H9 (cell line): ENCODE measurements at places on chromosomes 1 and 21.

DNA sequence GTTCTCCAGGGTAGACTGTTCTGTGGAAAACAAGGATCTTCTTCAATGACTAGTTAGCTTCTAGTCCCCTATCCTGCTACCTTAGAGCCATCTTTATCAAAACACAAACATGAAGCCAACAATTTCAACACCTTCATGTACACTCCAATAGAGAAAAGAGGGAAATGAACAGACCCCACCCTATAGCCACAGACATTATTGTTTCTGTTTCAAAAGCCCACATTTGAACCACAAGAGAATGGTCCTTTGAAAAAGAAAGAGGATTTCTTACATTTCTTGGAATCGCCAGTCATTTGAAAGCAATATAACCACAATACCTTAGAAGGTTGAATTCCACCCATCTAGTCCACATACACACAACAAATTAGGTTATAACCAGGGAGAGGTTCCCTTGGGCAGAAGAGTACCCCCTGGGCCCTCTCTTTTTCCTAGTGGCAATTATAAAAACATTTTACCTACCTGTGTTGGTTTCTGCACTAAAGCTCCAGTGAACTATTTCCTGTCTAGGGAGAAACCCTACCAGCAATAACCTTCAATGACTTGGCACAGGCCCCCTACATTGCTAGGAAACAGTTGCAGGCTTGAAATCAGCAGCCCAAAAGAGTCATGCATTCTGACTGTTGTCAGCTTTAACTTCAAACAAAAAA, 2.7 kb upstream of the LPGAT1 start:
- DNase-seq: no peak

DNA sequence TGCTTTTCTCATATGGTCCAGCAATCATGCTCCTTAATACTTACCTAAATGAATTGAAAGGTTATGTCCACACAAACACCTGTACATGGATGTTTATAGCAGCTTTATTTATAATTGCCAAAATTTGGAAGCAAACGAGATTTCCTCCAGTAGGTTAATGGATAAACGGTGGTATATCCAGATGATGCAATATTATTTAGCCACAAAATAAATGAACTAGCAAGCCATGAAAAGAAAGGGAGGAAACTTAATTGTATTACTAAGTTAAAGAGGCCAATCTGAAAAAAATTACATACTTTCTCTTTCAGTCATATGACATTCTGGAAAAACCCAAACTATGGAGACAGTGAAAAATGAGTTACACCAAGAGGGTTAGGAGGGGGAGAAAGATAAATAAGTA, 76.3 kb upstream of the LRRC7 start:
- DNase-seq: no peak

DNA sequence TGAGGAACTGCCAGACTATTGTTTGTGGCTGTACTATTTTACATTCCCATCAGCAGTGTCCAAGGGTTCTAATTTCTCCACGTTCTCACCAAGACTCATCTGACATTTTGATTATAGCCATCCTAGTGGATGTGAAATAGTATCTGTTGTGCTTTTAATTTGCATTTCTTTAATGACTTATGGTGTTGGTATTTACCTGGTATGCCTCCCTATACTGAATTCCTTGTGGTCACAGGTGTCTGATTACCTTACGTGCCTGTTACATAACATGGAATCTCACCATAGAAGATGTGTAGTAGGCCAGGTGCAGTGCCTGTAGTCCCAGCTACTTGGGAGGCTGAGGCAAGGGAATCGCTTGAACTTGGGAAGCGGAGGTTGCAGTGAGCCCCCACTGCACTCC, 13.5 kb downstream of the ZYG11A start:
- no peak for DNase-seq

DNA sequence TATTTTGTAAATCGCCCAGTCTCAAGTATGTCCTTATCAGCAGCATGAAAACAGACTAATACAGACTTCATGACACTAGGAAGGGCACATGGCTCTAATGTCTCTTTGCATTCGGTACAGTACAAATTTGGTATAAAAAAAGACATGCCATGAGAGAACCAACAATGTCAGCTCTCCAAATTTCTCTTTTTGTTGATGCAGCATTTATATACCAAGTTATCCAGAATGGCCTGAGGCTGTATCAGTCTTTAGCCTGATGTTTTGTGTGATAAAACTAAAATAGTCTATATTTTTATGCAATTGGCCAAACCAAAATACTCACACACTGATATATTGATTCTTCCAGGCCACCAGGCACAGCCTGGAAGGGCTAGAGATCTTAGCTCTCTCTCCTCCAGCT, 124.3 kb upstream of the SAMSN1 start:
- no peak for DNase-seq

DNA sequence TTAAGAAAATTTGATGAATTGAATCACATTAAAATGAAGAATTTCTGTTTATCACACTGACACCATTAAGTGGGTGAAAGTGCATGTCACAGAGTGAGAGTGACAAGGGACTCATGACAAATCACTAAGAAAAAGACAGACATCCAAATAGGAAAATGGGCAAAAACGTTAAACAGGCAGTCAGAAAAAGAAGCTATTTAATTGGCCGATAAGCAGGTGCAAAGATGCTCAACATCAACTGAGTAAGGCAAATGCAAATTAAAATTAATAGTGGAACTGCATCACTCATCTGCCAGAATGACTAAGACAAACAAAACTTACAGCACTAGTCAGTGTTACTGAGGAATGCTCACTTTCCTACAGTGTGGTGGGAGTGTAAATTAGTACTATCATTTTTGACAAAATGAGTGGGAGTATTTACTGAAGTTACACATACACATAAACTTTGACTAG, 39.2 kb upstream of the RUNX1 start:
- no peak for DNase-seq

DNA sequence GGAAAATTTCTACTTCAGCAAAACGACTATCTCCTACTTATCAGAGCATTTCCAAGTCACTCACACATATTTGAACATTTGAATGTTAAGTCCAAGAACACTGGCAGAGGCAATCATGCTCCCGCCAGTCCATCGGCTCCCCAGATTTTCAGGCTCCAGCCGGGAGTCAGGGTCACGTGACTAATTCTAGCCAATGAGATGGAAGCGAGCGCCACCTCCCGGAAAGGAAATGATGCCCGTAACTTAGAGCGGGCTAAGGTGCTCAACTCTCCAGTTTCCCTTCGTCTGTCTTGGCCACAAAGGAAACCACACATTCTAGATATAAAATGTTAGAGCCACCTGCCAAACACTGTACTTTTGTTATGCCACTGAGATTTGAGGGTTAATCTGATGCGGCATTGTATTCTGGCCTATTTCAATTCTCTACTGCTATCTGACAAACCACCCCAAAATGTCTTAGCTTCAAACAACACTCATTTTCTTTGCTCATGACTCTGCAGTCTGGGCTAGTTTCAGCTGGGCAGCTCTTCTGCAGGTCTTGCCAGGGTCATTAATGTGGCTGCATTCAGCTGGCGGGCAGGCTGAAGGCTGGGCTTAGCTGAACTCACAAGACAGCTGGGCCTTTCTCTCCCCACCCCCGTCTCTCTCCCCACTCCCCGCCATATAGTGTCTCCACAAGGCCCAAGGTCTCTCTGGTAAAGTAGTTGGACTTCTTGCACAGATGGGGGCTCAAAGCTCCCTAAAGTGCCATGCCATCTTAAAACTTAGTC, 16.5 kb upstream of the LHX4 start:
- DNase-seq: peak; percentile 69

GRCh38 chr21:46569081-46569480, 35.8 kb downstream of the S100B start:
- no peak for DNase-seq

DNA sequence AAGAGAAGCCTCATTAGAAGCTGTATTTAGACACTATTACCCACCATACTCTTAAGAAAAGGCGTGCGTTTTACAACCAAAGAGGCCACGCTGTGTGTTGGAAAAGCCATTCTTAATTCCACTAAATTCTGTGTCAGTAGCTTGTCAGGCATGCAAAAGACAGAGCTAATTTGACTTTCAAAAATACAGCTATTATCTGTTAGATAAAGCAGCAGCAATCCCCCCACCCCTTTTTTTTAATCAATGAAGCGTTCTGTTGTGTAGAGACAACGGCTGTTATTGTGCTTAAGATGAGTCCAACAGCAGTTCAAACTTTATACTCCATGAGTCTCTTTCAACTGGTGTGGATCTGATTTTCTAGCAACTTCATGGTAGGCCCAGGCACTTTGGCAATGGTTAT, 43.5 kb downstream of the PLA2G4A start:
- DNase-seq: no peak

DNA sequence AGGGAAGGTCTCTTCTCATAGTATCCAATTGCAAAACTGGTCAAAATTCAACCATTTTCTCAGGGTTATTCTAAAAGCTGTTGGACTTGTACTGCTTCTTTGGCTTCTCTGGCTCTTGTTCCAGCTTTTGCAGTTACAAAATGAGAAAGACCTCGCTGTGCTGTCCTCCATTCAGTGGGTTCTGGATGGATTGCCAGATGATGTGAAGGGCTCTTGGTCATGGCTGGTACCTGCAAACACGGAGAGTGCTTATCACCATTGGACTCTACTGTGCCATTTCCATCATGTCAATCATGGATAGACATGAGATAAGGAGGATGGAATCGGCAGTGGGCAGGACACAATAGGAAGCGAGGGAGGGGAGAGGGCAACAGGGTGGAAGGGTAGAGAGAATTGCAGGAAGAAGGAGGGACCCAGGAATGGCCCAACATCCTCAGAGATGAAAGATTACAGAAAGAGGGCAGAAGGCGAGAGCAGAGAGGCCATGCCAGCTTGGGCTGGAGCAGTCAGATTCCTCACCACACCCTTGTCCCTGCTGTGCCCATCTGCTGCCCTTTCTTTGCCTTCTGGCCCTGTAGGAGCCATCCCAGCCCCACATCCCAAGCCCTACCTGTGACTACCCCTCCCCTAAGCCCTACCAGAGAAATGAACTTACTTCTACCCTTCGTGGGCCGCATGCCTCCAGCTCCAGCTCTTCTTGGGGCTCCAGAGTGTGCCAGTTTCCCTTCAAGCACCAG, 70.3 kb downstream of the HIVEP3 start:
- DNase-seq: no peak

GRCh38 chr1:6180707-6181311, 688 bp upstream of the CHD5 start:
- DNase-seq: peak; percentile 62

- DNase-seq: no peak
Measured at GRCh38 chr21:23963454-23963853, 1643.8 kb downstream of the MRPL39 start.

DNA sequence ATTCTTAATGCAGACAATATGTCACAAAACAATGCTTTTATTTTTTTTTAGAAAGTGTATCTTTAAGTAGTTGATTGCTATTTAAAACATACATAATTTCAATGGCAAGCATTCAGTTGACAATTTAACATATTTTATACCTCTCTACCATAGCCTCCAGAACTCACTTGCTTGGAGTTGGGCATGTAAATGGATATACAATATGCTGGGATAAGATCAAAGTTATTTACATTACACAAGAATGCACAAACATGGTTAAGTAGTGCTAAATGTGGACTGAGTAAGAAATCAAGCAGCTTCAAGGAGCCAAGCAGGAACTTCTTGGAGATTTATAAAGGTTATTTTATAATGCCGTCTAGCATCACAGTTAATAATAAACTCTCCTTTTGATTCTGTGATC, 17.0 kb downstream of the CLCA4 start:
- no peak for DNase-seq

- peak; percentile 61 for DNase-seq
Measured at GRCh38 chr21:42524341-42525028, 10.8 kb downstream of the SLC37A1 start.

DNA sequence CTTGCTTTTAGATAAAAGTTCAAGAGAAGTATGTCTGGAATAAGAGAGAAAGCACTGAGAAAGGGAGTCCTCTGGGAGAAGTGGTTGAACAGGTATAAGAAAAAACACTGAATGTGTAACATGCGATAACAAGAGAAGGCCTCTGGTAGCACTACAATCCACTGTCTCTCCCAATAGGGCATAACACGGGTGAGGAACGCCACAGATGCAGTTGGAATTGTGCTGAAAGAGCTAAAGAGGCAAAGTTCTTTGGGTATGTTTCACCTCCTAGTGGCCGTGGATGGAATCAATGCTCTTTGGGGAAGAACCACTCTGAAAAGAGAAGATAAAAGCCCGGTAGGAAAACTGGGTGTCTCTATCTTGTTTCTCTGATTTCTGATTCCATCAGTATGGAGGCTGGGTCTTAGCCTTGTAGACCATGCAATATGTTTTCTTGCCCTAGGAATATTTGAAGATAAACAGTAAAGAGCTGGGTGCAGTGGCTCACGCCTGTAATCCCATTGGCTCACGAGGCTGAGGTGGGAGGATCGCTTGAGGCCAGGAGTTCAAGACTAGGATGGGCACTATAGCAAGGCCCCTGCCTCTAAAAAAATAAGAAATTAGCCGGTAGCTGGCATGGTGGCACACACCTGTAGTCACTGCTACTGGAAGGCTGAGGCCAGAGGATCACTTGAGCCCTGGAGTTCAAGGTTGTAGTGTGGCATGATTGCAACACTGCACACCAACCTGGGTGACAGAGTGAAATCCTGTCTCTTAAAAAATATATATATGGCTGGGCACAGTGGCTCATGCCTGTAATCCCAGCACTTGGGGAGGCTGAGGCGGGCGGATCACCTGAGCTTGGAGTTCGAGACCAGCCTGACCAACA, 40.4 kb downstream of the DAP3 start:
- DNase-seq: peak; percentile 71

DNA sequence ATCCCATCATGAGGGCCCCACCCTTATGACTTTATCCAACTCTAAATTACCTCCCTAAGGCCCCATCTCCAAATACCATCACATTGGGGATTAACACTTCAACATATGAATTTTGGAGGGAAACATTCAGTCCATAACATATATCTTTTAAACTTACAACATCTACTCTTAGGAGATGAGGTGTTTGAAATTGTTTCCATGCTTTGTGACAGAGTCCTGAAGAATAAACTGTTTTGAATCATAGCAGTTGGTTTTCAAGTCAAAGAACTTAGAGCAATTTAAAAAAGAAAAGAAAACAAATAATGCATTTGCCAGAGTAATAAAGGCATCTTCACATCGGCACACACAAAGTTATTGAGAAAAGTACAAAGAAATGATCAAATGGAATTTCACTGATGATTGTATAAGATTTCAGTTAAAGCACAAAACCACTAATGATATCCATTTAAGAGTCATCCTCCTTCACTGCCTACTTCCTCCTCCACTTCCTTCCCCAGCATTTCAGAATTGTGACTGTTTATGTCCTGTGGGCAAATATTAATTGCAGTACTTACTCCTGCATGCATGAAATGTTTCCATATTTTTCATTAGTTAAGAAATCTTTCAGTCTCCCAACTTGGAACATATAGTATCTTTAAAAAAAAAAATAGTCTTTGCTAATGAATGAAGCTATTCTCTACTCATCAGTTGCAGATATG, 202.0 kb downstream of the LRRC40 start:
- no peak for DNase-seq

DNA sequence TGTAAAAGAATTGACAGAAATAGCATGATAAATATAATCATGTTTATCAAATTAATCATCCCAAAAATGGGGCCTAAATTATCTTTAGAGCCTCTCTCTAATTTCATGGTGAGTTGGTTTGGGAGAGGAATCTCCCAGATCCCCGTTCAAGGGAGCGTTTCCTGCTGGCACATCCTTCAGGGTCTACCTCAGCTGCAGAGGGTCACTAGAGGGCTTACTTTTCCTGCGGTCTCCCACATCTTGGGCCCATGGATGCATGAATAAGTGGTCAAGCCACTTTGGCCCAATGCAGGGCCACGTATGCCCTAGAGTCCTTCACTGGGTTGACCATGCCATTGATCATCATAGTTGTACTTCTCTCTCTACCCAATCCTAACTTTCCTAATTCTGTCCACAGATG, 164.1 kb downstream of the USP25 start:
- no peak for DNase-seq
